ENCODE measurements at places on chromosomes 12 and 14. TPM values are rescaled to one million over a fixed set of nuclear protein-coding genes. Genes with fewer than 3 reads are reported as not detected.

The FGD6 gene
- total RNA-seq, result 9.6 TPM

DNA sequence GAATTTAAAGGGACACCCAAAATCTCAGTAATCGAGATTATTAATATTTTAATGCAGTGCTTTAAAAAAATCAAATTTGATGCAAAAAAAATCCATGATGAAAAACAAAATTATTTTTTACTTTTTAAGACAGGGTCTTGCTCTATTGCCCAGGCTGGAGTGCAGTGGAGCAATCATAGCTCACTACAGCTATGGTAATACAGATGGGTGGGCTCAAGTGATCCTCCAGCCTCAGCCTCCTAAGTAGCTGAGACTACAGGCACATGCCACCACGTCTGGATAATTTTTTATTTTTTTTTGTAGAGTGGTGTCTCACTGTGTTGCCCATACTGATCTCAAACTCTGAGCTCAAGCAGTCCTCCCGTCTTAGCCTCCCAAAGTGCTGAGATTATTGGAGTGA, 62.9 kb downstream of the TRAF3 start:
- no peaks in the 10 kb centered on the region for H3K27me3 ChIP-seq
- DNase-seq, result no peak
- H3K27ac ChIP-seq, result no peak overlapping the region
- peaks cover 1% of the 10 kb centered on the region for H3K36me3 ChIP-seq

- peak overlapping the region; percentile 78 for H3K27ac ChIP-seq
- DNase-seq, result peak; percentile 93
- H3K4me3 ChIP-seq, result no peak overlapping the region
Observed at GRCh38 chr12:58540480-58541299, 379.6 kb downstream of the LRIG3 start.

DNA sequence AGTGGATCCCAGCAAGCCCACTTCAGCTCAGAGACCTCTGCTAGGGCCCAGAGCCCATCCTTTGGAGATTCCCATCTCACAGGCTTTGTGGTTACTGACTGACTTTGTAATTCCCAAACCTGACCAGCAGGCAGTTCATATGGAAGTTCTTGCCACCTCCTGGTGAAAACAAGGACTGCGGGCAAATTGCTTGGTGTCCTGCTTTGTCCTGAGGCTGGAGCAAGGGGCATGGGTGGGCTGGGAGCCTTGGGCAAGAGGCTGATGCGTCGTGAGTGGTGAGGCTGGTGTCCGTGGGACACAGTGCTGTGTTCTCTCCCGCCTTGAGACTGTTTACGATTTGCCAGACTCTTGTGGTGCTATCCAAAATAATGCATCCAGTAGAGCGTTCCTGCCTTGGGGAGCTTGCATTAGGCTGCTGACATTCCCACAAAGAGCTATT, 91.0 kb downstream of the LRRC74A start:
- no peak for DNase-seq
- H3K4me1 ChIP-seq, result peaks cover 75% of the 10 kb centered on the region
- no peaks in the 10 kb centered on the region for H3K36me3 ChIP-seq
- H3K27ac ChIP-seq, result peak overlapping the region; percentile 99

DNA sequence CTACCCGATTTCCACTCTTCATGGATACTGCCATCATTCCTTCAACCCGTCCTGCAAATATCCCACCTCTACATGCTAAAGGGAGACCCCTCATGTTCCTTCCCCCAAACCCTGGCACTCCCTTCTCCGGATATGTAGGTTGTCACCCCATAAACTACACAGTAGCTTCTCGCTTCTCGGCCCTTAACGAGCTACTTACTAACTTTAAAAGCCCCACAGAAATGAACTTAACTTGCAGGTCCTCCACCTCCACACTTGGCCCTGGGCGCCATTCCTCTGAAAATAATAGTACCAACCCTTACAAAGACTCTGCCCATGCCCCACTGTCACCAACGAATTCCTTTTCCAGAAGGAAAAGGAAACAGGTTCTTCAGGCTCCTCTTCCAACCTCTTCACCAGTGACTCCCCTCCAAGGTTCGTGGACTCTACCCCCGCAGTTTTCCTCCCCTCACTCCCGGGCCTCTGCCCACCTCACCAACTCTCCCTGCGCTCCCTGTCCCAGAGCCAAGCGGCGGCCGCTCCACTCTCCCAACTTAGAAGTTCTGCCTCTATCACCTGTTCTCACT, 1.2 kb downstream of the SPPL3 start:
- no peaks in the 10 kb centered on the region for H3K36me3 ChIP-seq
- H3K4me3 ChIP-seq, result peak overlapping the region; percentile 100
- peak overlapping the region; percentile 85 for H3K27ac ChIP-seq
- DNase-seq, result no peak
- H3K27me3 ChIP-seq, result no peaks in the 10 kb centered on the region

DNA sequence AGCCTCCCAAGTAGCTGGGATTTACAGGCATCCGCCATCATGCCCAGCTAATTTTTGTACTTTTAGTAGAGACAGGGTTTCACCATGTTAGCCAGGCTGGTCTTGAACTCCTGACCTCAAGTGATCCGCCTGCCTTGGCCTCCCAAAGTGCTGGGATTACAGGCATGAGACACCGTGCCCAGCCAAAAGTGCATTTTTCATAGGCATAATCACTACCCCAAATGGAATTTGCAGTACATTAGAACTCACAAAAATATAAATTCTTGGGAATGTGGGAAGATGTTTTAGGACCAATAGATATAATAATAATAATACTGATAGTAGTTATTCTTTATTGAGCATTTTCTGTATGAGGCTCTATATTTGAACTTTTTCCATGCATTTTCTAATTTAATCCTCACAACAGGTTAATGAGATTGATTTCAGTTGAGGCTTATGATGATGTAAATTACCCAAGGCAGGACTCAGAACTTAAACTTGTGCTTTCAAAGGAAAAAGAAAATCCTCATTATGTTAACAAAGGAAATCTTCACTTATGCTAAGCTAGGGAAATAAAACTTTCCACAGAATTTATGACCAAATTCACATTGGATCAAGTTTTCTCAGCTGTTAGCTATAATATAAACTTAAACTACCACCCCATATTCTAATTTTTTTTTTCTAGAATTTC, 121.6 kb downstream of the SRGAP1 start:
- H3K27me3 ChIP-seq, result no peaks in the 10 kb centered on the region
- DNase-seq, result no peak
- H3K27ac ChIP-seq, result peak overlapping the region; percentile 8
- no peak overlapping the region for H3K4me3 ChIP-seq
- H3K36me3 ChIP-seq, result no peaks in the 10 kb centered on the region

- no peaks in the 10 kb centered on the region for H3K27me3 ChIP-seq
- H3K36me3 ChIP-seq, result no peaks in the 10 kb centered on the region
- H3K27ac ChIP-seq, result peak overlapping the region; percentile 75
- H3K4me1 ChIP-seq, result peaks cover 22% of the 10 kb centered on the region
- H3K4me3 ChIP-seq, result peak overlapping the region; percentile 87
Observed at GRCh38 chr12:67068761-67069450, 200.3 kb upstream of the CAND1 start.

Data from chondrocyte (in vitro differentiated cells).